NCI-H1436 treated with DMSO at 0.1 percent for 48 hours (cell line): ENCODE measurements at places on chromosomes 16 and 17.

DNA sequence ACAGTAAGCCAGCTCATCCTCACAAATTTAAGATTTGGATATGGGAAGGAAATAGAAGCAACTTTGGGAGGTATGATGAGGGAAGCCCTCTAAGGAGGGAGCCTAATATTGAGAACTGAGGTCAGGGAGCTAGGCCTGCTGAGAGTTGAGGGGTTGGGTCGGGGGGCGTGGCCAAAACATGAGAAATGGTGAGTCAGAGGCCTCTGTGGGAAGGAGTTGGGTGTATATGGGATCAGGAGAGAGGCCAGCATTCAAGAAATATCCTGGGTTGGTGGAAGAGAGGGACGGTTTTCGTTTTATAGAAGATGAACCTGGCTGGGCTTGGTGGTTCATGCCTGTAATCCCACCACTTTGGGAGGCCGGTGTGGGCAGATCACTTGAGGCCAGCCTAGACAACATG lies 48.4 kb downstream of the CLEC16A start:
- no peak for DNase-seq

GRCh38 chr17:39231091-39231561 lies 5.4 kb upstream of the STAC2 start:
- DNase-seq = no peak

DNA sequence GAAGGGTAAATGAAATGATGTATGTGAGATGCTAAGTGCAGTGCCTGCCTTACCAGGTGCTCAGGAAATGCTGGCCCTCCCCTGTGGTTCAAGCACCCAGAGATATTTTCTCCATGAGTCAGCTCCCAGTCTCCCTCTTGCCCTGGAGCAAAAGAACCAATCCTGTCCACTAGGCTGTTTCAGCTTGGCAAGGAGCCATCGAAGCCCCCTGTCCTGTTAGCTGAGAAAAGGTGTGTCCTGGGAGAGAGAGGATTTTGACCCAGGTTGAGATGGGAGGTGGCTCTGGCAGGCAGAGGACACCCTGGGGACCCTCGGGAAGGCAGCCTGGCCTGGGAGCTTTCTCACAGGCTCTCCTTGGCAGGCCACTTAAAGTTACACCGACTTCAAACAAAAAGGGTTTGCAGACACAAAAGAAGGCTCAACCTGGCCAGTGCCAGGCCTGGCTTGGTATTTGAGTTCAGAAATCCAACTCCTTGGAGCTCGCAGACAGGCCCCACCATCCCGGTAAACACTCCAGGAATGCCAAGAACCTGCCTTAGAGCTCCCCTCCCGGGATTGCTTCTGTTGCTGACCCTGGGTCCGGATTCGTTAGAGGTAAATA lies 29.6 kb downstream of the NTN1 start:
- no peak for DNase-seq

GRCh38 chr17:74015990-74016389 lies 187.5 kb upstream of the RPL38 start:
- no peak for DNase-seq

GRCh38 chr17:78337244-78338109 lies 22.4 kb downstream of the SOCS3 start:
- no peak for DNase-seq

- no peak for DNase-seq
Observed at GRCh38 chr17:56309897-56310296, 156.6 kb downstream of the ANKFN1 start.

DNA sequence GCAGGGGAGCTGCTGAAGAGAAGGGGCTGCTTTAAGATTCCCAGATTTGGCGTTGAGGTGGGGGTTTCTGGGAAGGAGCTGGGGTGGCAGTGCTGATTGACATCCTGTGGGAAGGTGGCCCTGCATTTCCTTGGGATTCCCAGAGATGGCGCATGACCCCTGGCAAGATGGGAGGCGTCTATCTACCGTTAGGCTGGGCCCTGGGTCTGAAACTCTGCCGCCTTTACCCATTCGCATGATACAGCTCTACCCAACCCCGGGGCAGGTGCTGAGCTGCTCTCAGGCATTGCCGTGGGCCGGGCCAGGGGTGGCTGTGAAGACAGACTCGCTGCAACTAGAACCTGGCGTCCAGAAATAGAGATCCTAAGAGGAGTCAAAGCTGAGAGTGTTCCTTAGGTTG lies 9.9 kb upstream of the MVD start:
- DNase-seq = no peak

DNA sequence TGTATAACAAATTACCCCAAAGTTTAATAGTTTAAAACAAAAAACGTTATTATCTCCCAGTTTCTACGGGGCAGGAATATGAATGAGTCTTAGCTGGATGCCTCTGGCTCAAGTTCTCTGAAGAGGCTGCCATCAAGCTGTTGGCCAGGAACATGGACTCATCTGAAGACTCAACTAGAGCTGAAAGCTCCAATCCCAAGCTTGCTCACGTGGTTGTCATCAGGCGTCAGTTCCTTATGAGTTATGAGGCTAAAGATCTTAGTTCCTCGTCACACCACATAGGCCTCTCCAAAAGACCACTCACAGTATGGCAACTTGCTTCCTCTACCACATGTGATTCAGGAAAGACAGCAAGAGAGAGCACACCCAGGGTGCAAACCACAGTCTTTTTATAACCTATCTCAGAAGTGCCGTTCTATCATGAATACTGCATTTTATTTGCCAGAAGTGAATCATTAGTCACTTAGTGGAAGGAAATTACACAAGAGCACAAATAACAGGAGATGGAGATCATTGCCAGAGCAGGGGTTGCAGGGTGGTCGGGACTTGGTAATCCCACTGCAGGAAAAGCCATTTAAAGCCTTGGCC lies 48.7 kb upstream of the NLK start:
- no peak for DNase-seq
